ENCODE measurements at places on chromosomes 7 and 10. TPM values are rescaled to one million over a fixed set of nuclear protein-coding genes. Genes with fewer than 3 reads are reported as not detected.

- no peak for DNase-seq
Observed at GRCh38 chr10:95809370-95810197, 53.6 kb downstream of the ENTPD1 start.

GRCh38 chr10:133616371-133617130 lies 10.0 kb downstream of the FRG2B start:
- DNase-seq, result no peak

DNA sequence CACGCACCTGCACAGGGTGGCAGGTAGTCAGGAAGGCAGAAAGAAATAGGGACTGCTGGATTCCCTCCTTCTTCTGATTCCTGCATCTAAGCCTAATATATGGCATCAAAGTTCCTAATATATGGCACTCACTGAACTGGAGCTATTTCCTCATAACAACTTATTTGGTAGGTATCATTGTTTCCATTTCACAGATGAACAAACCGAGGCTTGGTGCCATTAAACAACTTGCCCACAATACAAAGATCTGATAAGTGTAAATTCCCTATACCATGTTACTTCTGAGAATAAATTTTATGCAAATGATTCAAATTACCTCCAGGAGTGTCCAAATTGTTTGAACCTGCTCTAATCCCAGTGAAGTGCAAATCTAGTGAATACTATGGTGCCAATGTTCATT lies 2.1 kb upstream of the FAM171A1 start:
- no peak for DNase-seq

- DNase-seq, result no peak
Observed at GRCh38 chr10:97788552-97789442, 17.0 kb upstream of the SFRP5 start.

- no peak for DNase-seq
Observed at GRCh38 chr10:89633484-89633883, 11.6 kb downstream of the PANK1 start.

DNA sequence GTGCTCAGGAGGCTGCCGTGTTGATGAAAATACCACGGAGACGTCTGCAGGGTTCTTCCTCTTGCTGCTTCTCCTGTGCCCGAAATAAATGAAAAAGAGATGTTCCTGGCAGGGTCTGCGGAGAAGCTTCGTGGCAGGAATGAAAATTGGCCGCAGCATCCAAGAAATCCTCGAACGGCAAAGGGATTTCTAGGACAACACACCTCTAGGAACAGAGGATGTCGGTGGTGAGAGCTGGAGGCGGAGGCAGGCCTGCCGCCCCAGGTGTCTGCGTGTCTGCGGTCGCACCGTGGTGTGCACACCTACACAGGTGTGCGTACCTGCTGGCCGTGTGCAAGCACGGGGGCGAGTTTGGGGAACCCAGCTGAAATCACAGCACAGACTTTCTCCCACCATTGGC lies 43.4 kb downstream of the TMEM130 start:
- DNase-seq, result no peak

- no peak for DNase-seq
Observed at GRCh38 chr10:10489805-10490571, 527.7 kb upstream of the CELF2 start.

The MOGAT3 gene
- 195 TPM for total RNA-seq

Measured in Peyer's patch (tissue), 4 donors.